ENCODE measurements at places on chromosomes 1 and 21.

GRCh38 chr1:32112806-32113375 is 5.0 kb downstream of the KPNA6 start:
- DNase-seq, result no peak

- DNase-seq, result no peak
These were observed 59.1 kb downstream of the BCL9 start for GRCh38 chr1:147600119-147601111.

DNA sequence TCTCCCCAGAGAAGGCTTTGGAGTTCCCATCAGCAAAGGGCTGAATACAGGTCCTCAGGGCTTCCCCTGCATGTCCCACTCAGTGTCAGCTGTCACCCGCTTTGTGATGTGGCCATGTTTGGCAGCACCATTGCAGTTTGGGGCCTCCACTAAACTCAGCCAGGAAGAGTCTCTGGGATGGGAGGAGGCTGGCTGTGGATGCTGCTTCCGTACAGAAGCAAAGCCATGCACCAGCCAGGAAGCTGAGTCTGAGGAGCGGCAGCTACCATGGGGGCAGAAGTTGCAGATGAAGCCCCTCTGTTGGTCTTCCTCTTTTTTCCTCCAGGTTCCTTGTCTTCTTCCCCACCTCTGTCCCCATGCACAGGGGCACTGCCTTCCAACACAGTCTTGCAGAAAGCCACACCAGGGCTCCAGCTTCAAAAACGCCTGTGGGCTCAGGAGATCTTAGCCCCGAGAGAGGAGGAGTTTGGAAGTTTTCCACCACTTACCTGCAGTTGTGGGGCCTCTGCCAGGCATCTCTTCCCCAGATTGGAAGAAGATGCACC is 416.8 kb downstream of the NPHP4 start:
- no peak for DNase-seq

DNA sequence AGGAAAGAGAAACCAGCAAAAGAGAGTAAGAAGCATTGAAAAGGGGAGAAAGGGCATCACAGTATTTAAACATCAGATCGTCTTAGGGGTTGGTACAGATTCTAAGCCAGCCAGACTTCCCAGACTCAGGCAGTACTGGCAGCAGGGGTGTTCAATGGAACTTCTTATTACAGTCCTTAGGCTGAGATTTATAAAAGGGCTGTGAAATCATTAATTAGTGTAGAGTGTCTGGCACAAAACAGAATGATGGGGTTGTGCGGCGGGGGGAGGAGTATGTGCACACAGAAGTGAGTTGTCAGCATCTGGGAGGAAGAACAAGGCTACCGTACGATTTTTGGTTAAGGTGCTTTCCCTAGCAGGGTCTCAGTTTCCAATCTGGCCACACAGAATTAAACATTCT is 38.2 kb downstream of the ARHGEF11 start:
- no peak for DNase-seq

GRCh38 chr1:18088077-18088594 is 19.5 kb upstream of the IGSF21 start:
- DNase-seq, result no peak

- DNase-seq, result no peak
These were observed 47.2 kb downstream of the GNG12 start for GRCh38 chr1:67785847-67786753.

DNA sequence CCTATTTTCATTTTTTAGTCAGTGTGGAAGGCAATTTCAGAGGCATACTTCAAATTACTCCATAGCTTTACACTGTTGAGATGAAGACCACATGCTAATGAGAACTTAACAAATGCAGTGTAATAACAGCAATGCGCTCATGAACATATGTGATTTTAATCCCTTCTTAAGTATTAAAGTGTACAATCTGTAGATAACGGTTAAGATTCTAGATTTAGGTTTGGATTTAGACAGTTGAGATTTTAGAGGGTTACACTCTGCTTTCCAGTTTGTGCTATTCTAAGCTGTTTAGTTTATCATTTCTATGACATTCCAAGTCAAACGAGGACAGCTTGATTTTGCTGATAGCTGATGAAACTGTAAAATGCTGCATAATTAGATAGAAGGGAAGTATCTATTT is 257.8 kb upstream of the CHRM3 start:
- DNase-seq, result no peak

GRCh38 chr1:51019811-51020210 is 49.8 kb downstream of the CDKN2C start:
- DNase-seq, result no peak

DNA sequence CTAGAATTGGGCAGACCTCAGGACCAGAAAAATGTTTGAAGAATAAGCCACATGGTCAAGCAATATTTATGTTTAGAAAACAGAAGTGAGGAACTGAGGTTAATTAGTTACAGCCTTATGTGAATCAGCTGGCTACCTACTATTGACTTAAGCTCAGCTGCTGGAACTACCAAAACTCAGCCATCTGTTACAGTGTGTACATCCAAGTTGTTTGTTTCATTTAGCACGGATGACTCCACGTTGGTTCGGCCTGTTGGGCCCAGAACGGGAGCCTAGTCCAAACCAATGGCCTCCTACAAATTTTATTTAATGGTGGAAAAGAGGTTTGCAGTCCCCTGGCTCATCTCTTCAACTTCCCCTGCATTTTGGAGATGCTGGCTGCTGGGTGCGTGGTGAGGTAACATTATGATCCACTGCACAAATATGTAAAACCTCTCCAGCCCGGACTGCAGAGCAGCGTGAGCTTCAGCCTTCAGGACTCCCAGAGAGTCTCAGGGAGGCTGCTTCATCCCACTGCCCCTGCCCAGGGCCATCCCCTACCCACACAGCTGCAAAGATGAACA is 143.4 kb downstream of the ZZZ3 start:
- no peak for DNase-seq

DNA sequence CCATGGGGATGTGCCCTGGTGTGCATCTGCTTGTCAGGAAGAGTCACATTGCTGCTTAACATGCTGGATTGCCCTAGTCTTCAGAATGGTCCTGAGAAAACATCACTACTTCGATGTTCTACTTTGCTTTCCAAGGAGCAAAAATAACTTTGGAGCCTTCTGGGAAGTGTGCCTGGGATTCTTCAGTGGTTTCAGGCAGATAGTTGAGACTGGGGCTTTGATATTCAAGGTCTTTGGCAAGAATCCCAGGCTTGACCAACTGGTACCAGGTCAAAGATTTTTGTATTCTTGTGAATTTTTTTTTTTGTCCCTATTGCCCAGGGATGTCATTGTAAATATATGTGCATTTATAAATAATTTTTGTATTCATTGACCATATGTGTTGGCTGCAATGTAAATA is 51.4 kb downstream of the LRIG2 start:
- no peak for DNase-seq

GRCh38 chr1:190373705-190374336 is 103.8 kb downstream of the BRINP3 start:
- DNase-seq, result no peak

- no peak for DNase-seq
These were observed 759.0 kb upstream of the ADAMTS5 start for GRCh38 chr21:27725916-27726315.

GRCh38 chr1:115404911-115405310 is 66.9 kb upstream of the NGF start:
- DNase-seq, result no peak

- no peak for DNase-seq
These were observed 16.7 kb downstream of the COLGALT2 start for GRCh38 chr1:184020855-184021254.

DNA sequence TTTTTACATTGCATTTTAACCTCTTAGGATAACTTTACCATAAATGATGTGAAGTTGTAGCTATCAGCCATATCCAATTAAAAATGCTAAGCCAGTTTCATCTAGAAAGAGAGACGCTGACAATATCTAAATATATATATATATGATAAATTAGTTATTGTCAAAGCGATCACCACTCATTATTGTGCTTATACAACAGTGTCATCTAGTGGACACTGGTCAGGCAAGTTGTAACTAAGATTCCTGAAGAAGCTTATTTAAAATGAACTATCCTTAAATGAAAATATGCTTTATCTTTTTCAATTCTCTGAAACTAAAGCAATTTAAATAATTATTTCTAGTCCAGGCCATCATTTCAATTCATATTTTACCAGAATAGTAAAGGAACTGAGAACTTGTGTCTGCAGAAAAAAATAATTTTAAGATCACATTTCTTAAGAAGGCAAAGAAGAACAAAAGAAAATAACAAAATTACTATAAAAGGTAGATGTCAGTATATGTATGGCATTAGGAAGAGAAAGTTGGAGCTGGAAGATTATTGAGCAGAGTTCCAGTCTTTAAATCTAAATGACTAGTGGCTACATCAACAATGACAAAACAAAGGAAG is 193.3 kb upstream of the SNX7 start:
- no peak for DNase-seq

DNA sequence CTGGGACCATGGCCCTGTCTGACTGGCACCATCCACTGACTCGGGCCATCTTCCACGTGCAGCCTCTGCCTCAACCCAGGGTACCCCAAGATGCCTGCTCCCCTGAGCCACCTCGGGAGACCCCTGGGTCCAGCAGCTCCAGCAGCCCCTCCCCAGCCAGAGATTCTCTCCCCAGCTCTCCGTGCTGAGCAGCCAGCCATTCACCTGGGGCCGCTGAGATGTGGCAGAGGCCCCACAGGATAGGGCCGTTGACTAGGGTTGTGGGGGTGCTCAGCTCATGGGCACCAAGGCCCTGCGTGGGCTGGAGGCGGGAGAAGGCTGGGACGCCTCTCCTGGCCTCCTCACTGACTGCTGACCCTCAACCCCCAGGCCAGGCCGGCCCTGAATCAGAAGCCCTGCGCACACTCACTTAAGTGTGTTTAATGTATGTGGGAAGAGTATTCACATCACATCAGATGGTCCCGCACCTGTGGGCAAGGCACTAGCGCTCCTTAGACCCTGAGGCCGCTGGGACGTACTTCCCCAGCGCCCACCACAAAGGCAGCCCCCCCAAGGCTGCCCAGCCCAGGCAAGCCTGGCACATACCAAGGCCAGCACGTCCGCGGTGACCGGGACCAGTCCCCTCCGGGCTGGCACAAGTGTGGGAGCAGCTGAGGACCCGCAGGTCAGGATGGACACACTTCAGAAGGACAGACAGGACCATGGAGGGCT is 27.8 kb downstream of the SLC19A1 start:
- DNase-seq, result no peak

GRCh38 chr1:244451951-244452795 is 464 bp upstream of the ADSS2 start:
- DNase-seq, result peak; percentile 94

GRCh38 chr1:44775930-44776729 is 790 bp downstream of the RPS8 start:
- DNase-seq, result peak; percentile 45

- DNase-seq, result no peak
These were observed 103.3 kb downstream of the CYYR1 start for GRCh38 chr21:26469789-26470188.

DNA sequence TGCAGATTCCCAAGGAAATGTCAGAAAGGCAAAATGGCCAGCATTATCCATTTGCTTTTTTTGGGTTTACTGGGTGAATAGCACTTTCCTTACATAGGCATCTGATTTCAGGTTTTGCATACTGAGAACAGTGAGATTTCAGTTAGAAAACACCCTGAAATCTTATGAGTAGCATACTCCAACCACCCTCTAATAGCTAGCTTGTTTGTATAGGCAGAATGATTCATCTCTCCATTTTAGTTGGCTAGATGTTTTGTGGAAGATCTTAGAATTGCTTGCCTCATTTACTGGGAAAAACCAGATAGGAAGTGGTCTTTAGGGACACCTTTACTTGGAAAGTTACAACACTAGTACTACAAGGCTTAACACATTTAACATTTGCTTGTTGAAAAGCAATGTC is 10.4 kb downstream of the KYAT3 start:
- DNase-seq, result no peak

DNA sequence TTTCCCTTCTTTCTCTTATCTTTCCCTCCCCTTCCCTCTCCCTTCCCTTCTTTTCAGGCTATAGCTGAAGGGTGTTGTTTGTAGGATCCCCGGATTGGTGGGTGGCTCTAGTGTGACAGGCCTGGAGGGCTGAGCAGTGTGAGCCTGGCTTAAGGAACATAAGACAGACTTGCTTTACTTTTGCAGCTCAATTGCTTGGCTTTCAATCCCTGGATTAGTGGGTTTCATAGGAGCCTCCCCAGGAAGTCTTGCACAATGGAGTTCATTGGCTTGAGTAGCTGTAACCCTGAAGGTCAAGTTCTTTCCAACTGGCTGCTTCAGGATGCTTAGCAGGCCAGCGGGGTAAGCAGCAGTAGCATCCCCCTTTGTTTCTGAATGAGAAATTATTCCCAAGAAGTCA is 126.7 kb downstream of the CAMTA1 start:
- DNase-seq, result no peak

- no peak for DNase-seq
These were observed 14.6 kb downstream of the C1orf198 start for GRCh38 chr1:230853731-230854130.

GRCh38 chr1:47559944-47560695 is 122.3 kb downstream of the FOXD2 start:
- no peak for DNase-seq

GRCh38 chr1:27626031-27626935 is 8.7 kb downstream of the FGR start:
- DNase-seq, result no peak

GRCh38 chr21:45041984-45042663 is 32.3 kb upstream of the ADARB1 start:
- no peak for DNase-seq

- no peak for DNase-seq
These were observed 202.6 kb downstream of the PTPRC start for GRCh38 chr1:198841477-198841876.

GRCh38 chr1:100019220-100019619 is 49.4 kb downstream of the SLC35A3 start:
- no peak for DNase-seq

DNA sequence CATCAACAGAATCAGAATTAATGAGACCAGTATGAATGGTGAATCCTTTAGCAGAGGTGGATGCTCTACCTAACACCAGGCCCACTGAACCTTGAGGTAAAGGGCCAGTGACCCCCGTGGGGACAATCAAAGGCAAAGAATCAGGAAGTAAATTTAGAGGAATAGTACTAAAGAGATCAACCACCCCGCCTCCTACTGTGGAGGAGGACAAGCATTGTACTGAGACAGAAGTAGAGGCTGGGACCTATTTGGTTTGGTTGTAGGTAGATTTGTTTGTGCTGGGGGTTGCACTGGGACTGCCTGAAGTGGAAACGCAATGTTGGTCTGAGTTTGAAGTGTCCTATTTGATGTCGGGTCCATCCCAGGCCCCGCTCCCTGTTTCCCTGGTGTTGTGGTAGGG is 9.5 kb downstream of the CD48 start:
- no peak for DNase-seq

DNA sequence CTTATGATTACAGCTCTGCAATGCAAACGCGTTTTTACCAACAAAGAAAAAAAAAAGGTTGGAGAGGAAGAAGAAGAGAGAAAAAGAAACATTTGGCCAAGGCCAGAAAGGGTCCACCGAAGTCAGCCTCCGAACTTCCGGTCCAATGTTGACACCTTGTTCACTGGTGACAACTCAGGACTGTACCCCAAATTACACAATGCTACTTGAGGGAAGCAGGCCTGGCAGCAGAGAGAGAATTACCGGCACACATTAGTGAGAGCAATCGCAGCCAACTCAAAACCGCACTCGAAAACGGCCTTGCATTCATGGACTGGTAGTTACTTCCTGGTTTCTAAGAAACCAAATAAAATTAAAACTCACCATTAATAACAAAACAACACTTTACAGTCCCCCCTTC is 652.5 kb downstream of the KIF26B start:
- DNase-seq, result no peak

Measured in anterior cingulate cortex (tissue), 58 donors.